NCI-H1092 treated with DMSO at 0.1 percent for 48 hours (cell line): ENCODE measurements at places on chromosomes 16 and 17.

- no peak for DNase-seq
Measured at GRCh38 chr17:46859996-46860395, 8.6 kb downstream of the WNT9B start.

- no peak for DNase-seq
Measured at GRCh38 chr17:17893801-17894644, 57.2 kb upstream of the SREBF1 start.

- no peak for DNase-seq
Measured at GRCh38 chr17:82110298-82110697, 12.3 kb upstream of the FASN start.

DNA sequence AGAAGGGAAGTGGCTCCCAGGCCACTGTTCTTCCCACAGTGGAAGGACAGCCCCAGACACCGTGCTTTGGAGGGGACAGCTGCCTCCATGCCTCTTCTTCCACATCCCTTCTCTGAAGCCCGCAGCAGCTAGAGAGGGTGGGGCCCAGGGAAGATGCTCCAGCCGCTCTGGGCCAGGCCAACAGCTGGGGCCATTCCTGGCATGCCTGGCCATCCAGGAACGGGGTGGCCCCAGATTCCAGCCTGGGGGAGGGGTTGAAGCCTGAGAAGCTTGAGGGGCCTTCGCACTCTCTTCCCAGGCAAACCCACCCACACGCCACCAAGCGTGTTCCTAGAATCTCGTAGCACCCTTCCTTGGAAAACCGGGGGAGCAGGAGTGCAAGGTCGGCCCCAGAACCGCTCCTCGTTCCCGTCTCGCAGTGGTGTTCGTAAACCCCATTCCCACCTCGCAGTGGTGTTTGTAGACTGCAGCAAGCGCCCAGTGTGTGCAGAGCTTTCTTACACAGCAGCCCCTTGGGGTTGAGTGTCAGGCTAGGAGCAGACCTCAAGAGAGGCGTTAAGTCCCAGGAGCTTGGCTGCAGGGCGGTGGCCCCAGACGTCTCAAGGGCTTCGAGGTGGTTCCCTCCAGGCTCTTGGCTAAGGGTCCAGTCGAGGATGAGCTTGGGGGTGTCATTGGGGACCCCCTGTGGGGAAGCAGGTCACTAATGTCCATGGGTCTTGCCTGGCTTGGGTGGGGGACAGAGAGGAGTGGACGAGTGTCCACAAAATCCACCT lies 2.7 kb downstream of the CDH15 start:
- DNase-seq = no peak

DNA sequence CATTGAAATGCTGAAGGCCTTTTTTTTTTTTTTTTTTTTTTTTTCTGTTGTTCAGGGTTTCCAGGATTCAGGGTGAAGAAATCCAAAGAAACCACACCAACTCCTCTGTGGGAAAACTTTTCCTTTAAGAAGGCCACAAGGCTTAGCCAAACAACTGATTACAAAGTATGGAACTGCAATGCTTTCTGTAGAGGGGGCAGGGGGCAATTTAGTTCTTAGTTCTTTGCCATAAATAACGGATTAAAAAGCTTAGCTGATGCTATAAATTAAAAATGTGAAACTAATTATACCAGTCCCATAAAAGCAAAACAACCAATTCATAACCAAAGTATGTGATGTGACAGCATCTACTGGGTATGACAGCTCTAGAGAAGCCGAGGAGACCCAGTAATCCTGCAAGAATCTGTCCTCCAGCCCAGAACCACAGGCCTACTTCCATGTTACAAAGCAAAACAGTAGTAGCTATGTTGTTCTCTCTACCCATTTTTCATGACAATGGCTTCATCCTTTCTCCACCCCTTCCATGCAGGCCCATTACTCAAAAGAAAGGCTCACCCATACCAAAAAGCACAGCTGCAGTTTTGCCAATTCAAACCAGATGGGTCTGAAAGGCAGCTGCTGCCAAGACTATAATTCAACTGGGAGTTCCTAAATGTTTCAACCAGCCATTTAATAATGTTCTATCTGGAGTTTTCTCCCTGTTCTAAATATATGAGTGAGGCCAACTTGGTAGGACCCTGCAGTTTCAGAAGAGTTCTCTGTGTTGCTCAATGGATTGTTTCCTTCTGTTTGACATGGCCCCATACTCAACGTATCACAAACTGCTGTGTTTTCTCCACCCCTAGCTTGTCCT lies 167.1 kb upstream of the ZFHX3 start:
- no peak for DNase-seq

DNA sequence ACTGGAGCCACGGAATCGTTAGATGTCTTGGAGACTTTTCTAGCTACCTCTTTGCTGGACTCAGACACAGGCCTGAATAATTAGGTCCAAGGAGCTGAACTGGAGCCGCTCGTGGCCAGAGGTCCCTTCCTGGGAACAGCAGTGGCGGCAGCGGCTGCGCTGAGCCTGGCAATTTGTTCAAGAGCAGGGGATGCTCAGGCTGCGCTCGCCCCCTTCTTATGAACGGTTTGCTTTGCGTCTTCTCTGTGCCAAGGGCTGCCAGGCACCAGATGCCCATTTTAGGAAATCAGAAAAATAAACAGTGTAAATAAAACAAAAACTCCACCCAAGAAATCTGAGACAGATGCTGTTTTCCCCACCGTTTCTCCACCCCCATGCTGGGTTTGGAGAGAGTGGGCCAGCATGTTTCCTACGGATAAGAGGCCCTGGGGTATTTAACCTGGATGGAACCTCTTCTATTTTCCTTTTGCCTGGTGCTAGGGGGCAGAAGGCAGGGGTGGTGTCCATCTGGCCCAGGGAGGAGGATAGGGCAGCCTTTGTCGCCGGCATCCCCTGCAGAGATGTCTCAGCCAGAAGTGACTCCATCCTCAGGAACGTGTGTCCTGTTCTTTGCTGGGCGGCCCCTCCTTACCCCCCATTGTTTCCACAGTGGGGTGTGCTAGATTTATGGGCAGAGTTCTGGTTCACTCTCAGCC lies 163.4 kb downstream of the SEC14L1 start:
- peak; percentile 60 for DNase-seq
